MV-4-11 (cell line): ENCODE measurements at places on chromosomes 13 and 19.

GRCh38 chr19:34595683-34596082 lies 81.3 kb downstream of the SCGB2B2 start:
- no peak for DNase-seq

DNA sequence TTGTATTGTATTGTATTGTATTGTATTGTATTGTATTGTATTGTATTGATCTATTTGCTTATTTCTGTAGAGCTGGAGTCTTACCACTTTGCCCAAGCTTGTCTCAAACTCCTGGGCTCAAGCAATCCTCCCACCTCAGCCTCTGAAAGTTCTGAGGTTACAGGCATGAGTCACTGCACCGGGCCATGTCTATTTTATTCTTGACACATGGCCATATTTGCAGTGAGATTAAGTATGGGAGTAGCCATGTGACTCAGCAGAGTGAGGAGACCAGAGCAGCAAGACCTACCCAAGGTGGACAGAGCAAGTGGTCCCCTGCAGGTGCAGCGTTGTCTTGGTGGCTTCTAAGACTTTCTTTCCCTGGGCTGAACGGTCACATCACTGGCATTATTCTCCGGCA lies 49.1 kb upstream of the UBAC2 start:
- peak; percentile 48 for DNase-seq

GRCh38 chr19:6381030-6381750 lies 5.5 kb upstream of the PSPN start:
- DNase-seq: no peak

DNA sequence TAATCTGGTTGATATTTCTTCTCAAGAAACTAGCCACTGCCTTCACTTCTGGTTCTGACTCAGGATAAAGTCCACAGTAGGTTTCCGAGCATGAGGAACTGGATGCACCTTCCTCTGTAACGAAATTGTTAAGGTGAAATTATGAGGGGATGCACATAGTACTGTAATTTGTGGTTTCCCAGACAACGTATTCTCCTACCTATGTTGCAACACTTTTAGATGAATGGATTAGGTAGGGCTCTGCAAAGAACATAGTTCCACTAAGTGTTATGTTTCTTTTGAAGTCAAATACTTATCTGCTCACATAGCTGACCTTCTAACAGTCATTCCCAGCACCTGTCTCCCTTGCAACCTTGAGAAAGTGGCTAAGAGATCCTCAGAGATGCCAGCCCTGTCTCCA lies 5.7 kb upstream of the ZC3H13 start:
- DNase-seq: no peak

- DNase-seq: no peak
These were observed 16.6 kb downstream of the PPP2R1A start for GRCh38 chr19:52206481-52206880.

GRCh38 chr13:92218615-92219014 lies 820.2 kb downstream of the GPC5 start:
- no peak for DNase-seq

DNA sequence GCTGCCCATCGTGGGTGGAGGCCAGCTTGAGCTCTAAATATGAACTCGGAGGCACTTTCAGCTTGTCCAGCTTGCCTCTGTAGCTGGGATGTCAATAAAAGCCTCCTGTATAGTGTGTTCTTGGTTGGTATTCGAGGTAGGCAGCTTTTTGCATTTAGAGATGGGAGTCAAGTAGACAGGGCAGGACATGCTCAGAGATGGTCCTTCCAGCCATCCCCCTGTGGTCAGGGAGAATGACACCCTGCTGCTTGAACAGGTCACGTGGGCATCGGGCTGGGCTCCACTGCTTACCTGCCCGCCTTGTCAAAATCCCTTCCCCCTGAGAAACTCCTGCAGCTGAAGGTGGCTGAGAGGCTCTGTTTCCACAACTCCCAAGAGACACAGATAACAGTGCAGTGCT lies 302.5 kb downstream of the ZNF536 start:
- DNase-seq: no peak

GRCh38 chr19:628168-628567 lies 5.2 kb downstream of the POLRMT start:
- no peak for DNase-seq

DNA sequence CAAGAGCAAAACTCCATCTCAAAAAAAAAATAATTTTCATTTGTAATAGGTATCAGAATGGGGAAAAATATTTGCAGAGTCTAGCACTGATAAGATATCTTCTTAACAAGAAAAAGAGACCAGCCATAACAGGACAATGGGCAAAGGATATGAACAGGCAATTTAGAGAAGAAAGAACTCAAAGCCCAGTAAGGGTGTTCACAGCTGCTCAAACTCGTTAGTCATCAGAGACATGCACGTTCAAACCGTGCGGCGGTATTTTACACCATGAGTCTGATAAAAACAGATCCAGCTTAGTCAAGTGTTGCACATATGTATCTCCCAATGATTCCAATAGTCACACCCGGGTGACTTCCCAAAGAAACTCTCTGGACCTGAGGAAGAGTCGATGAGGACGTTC lies 13.7 kb upstream of the NCCRP1 start:
- no peak for DNase-seq

DNA sequence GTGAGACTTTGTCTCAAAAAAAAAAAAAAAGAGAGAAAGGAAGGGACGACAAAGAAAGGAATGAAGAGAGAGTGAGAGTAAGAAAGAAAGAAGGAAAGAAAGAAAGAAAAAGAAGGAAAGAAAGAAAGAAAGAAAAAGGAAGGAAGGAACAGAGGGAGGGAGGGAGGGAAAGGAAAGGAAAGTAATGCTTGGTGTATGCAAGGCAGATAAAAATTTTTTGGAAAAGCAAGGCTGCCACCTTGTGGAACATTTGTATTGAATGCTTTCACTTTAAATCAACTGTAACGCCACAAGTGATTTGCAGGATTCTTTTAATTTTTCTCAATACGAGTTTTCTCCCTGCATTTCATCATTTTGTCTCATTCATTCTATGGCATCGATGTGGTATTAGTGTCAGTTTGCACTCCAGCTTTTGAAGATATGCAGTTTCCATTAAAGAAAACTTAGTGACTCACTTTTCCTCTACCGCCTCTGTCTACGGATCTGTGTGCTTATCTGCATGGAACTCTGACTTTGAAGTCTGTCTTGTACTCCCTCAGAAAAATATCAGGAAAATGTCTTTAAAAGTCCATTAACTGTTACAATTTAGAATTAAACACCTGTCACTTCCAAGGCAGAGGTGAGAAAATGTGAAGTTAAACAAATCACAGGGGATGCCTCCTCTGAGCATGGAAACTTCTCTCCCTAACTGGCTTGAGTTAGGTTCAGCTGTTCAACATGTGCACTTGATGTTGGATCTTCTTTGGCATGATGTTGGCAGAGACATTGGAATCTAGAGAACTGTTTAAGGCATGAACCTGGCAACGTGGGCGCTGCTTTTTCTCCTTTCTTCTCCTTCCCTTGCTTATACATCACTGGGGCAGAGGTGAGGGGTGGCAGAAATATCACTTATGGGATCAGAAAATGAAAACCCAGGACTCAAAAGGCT lies 20.0 kb upstream of the ZDHHC20 start:
- peak; percentile 72 for DNase-seq

GRCh38 chr13:78662467-78662866 lies 3.5 kb upstream of the OBI1 start:
- DNase-seq: no peak

DNA sequence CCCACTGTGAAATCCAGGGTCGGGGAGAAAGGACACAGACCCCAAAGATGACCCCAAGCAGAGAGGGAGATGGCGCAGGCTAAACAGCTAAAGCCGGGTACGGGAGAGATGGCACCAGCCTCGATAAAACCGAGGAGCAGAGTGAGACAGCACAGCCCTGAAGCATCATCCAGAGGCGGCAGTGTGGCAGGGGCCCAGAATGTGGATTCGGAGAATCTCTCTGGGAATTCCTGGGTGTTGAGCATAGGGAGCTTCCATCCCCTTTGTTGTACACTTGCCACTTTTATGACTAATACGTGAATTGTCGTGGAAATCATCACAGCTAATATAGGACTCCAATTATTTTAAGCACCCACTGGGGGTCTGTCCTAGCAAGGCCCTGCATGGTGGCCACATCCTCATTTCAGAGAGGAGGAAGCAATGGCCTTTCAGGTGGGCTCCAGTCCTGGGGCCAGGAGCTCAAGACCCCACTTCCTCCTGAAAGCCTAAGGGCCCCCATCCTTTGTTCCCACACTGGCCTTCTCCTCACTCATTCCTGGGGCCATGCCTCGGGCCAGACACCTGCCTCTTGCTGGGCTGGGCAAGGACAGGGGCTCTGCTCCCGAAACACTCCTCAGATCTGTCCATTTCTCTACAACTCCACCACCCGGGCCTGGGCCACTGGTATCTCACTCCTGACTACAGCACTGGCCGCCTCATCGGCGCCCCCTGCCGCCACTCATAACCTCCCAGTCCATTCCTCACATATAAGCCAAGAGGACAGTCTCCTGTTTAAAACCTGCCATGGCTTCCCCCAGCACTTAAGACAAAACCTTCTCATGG lies 29.3 kb upstream of the ATP1A3 start:
- DNase-seq: peak; percentile 22

- DNase-seq: peak; percentile 47
These were observed 426 bp downstream of the MYO9B start for GRCh38 chr19:17075864-17076542.

GRCh38 chr19:8526345-8527091 lies 12.6 kb upstream of the ZNF414 start:
- DNase-seq: no peak
